ENCODE measurements at places on chromosomes 2 and 18. TPM values are rescaled to one million over a fixed set of nuclear protein-coding genes. Genes with fewer than 3 reads are reported as not detected.

DNA sequence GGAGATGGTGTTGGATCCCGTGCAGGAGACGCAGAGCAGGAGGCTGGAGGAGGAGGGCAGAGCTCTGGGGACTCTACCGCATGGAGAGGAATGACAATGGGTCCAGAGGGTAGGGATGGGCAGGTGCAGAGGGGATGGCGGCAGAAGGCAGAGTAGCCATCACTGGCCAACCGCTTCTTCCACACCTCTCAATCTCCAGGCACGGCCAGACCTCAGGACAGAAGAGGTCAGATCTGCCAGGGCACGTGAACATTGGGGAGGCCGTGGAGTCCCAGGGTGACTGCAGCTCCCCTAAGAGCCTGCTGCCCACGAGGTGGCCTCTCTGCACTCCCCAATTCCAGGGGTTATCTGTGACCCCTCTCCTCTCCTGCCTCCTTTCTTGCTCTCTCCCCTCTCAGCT, 162.7 kb upstream of the HDAC4 start:
- no peak for DNase-seq
- H3K36me3 ChIP-seq, result no peaks in the 10 kb centered on the region
- H3K27ac ChIP-seq, result no peak overlapping the region
- H3K4me1 ChIP-seq, result no peaks in the 10 kb centered on the region

- no peak overlapping the region for H3K27ac ChIP-seq
- no peak for DNase-seq
- H3K36me3 ChIP-seq, result no peaks in the 10 kb centered on the region
- H3K4me1 ChIP-seq, result peaks cover 3% of the 10 kb centered on the region
These were observed 272.3 kb upstream of the FBXO11 start for GRCh38 chr2:48178611-48179010.

GRCh38 chr2:52260904-52261303, 1229.0 kb upstream of the NRXN1 start:
- no peaks in the 10 kb centered on the region for H3K4me1 ChIP-seq
- no peaks in the 10 kb centered on the region for H3K36me3 ChIP-seq
- no peak for DNase-seq
- no peaks in the 10 kb centered on the region for H3K27me3 ChIP-seq

- DNase-seq, result peak; percentile 3
- H3K27me3 ChIP-seq, result no peaks in the 10 kb centered on the region
- H3K27ac ChIP-seq, result no peak overlapping the region
- no peaks in the 10 kb centered on the region for H3K4me1 ChIP-seq
These were observed 123.4 kb upstream of the CDH20 start for GRCh38 chr18:61209801-61210200.

- no peak overlapping the region for H3K27ac ChIP-seq
- no peak for DNase-seq
- H3K27me3 ChIP-seq, result no peaks in the 10 kb centered on the region
- no peak overlapping the region for H3K4me3 ChIP-seq
- H3K36me3 ChIP-seq, result no peaks in the 10 kb centered on the region
- peaks cover 23% of the 10 kb centered on the region for H3K4me1 ChIP-seq
These were observed 60.9 kb upstream of the FZD7 start for GRCh38 chr2:201972621-201973255.

DNA sequence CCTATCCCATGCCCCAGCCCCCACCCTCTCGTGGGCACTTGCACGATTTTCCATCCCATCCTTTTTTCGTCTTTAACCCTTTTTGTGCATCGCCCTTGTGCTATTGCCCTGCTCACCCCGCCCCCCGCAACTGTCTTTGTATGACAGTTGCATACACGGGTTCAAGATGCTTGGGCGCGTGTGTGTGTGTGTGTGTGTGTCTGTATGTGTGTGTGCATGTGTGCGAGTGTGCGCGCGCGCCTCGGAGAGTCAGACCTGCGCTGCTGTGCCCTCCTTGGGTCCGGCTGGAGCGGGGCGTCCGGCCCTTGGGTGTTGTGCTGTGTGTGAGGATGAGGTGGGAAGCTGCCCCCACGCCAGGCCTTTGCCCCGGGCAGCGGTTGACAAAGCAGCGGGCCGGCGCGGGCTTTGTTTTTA, 230.7 kb downstream of the HAUS1 start:
- H3K27ac ChIP-seq, result no peak overlapping the region
- H3K4me1 ChIP-seq, result no peaks in the 10 kb centered on the region
- no peak for DNase-seq
- H3K36me3 ChIP-seq, result no peaks in the 10 kb centered on the region
- H3K27me3 ChIP-seq, result peaks cover 72% of the 10 kb centered on the region

- peaks cover 16% of the 10 kb centered on the region for H3K4me1 ChIP-seq
- DNase-seq, result peak; percentile 51
- H3K4me3 ChIP-seq, result no peak overlapping the region
- no peak overlapping the region for H3K27ac ChIP-seq
- H3K27me3 ChIP-seq, result no peaks in the 10 kb centered on the region
These were observed 146.5 kb downstream of the GLI2 start for GRCh38 chr2:120881981-120882788.

- no peak overlapping the region for H3K27ac ChIP-seq
- DNase-seq, result peak; percentile 62
- no peaks in the 10 kb centered on the region for H3K36me3 ChIP-seq
These were observed 77.5 kb downstream of the NCOA1 start for GRCh38 chr2:24568551-24568950.

- DNase-seq, result no peak
- H3K27me3 ChIP-seq, result peaks cover 17% of the 10 kb centered on the region
- H3K4me1 ChIP-seq, result peaks cover 17% of the 10 kb centered on the region
These were observed 79.3 kb downstream of the ACAA2 start for GRCh38 chr18:49733896-49734585.

GRCh38 chr18:26335571-26336487, 109.6 kb downstream of the TAF4B start:
- no peak for DNase-seq
- no peak overlapping the region for H3K4me3 ChIP-seq
- no peaks in the 10 kb centered on the region for H3K27me3 ChIP-seq
- H3K4me1 ChIP-seq, result no peaks in the 10 kb centered on the region
- H3K27ac ChIP-seq, result no peak overlapping the region

- no peak overlapping the region for H3K27ac ChIP-seq
- H3K4me1 ChIP-seq, result peaks cover 11% of the 10 kb centered on the region
- no peak overlapping the region for H3K4me3 ChIP-seq
- no peak for DNase-seq
- no peaks in the 10 kb centered on the region for H3K27me3 ChIP-seq
- no peaks in the 10 kb centered on the region for H3K36me3 ChIP-seq
These were observed 89.8 kb downstream of the PRKCE start for GRCh38 chr2:45741161-45741850.

DNA sequence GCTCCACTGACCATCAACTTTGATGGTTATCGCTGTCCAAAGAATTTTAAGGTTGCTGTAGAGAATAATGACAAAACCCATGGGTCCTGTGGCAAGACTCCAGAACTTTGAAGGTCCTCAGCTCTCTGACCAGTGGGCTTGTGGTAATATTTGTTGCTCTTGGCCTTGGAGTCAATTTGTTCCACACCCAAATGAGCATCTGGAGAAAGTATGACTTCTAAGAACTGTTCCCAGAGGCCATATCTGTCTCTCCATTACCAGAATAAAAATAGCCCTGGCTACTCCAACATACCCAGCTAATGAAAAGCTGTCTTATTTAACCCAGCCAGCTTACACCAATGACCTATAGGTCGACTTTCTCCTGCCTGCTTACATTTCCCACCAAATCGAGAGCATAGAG, 466.4 kb downstream of the MEIS1 start:
- H3K4me3 ChIP-seq, result no peak overlapping the region
- no peaks in the 10 kb centered on the region for H3K36me3 ChIP-seq
- no peak for DNase-seq
- no peak overlapping the region for H3K27ac ChIP-seq
- H3K4me1 ChIP-seq, result no peaks in the 10 kb centered on the region
- no peaks in the 10 kb centered on the region for H3K27me3 ChIP-seq

DNA sequence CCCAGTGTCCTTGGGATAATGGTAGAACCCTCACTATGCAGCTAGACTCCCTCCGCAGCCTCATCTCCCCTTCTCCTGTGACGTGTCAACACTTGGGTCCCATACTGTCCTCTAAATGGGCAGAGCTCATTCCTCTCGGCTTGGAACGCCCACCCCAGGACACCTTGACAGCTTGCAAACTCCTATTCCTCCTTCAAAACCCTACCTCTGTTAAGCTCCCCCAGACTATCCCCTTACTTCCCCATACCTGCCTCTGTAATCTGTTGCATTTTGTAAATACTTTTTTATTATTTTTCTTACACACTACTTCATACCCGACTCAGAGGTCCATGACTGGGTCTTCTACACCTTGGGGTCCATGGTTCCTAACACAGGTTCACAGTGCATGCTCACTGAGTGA, 28.0 kb downstream of the STEAP3 start:
- H3K4me1 ChIP-seq, result peaks cover 71% of the 10 kb centered on the region
- DNase-seq, result peak; percentile 81
- H3K36me3 ChIP-seq, result peaks cover 6% of the 10 kb centered on the region
- H3K4me3 ChIP-seq, result no peak overlapping the region
- H3K27ac ChIP-seq, result peak overlapping the region; percentile 99
- H3K27me3 ChIP-seq, result no peaks in the 10 kb centered on the region

DNA sequence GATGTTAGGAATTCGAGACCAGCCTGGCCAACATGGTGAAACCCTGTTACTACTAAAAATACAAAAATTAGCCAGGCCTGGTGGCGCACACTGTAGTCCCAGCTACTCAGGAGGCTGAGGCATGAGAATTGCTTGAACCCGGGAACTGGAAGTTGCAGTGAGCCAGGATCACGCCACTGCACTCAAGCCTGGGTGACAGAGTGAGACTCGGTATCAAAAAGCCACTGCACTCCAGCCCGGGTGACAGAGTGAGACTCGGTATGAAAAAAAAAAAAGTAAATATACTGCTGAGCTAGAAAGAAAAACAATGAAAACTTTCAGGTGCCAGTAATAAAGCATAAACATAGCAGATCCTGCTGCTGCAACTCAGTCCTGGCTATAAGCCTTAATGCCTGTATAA, 73.5 kb downstream of the STRN start:
- DNase-seq, result no peak
- H3K27me3 ChIP-seq, result no peaks in the 10 kb centered on the region

DNA sequence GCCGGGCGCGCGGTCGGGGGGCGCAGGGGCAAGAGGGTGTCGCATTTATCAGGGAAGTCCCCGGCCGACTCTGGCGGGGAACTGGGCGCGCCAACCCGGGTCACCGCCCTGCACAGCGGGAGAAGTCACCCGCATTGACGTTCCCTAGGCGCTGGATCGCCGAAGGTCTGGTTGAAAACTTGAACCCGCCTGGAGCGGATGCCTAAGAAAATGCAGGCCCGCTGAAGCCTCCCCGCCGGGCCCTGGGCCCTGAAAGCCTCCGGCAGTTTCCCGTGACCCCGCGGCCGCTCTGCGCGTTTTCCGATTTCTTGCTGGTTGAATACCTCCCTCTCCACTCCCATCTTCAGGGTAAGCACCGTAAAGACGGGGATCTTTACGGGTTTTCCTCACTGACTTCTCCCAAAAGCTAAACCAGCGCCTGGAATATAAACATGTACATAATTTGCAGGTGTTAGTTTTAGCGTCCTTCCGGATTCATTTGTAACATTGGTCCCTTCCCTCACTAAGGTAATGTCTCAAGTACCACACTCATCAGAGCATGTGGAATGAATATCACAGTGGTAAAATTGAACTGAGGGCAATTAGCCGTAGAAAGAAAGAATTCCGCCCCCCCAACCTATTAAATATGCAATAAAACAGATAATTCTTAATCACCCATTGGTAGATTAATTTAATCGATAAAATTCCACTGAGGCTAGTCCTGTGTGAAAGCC, 675 bp upstream of the SPIRE1 start:
- H3K27me3 ChIP-seq, result no peaks in the 10 kb centered on the region
- no peak overlapping the region for H3K27ac ChIP-seq

DNA sequence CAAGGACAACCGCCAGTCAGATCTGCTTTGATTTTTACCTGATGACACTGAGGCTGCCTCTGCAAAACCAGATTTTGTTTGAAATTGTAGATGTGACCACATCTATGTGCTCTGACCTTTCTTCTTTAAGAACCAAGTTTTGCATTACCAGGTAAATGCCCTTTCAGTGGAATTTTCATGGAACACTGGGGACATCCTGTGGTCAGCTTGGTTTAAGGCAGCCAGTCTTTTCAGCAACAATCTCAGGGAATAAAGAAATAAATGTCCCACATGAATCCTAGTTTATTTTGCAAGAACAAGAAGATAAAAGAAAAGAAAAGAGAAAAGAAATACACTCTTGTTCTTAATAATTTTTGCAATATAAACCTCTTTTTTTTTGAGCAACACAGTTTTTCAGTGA, 90.6 kb downstream of the POU3F3 start:
- no peak overlapping the region for H3K27ac ChIP-seq
- H3K27me3 ChIP-seq, result peaks cover 2% of the 10 kb centered on the region
- H3K4me3 ChIP-seq, result no peak overlapping the region
- no peak for DNase-seq

DNA sequence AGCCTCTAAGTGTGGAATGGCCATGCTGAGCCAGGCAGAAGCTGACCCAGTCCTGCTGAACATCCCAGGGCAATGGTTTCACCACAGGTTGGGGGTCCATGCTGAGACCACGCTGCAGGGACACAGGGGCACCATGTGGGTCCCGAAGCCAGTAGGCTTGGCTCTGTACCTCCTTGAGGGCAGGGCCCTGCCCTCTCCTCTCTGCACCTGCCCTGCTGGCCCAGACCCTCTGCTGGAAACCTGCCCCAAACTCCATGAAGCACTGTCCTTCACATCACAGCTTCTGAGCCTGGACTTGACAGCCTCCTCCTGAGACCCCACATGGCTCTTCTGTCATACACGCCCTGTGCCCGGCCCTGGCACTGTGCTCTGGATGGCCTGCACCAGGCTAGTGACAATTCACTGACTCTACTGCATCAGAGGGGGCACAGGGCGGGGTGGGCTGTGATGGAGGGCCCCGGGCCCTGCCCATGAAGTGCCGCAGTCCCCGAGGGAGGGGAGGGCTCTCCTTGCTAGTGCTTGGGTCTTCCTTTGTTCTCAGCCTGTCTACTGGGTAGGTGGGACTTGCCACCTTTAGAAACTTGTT, 24.7 kb downstream of the HS6ST1 start:
- H3K27ac ChIP-seq, result no peak overlapping the region
- H3K36me3 ChIP-seq, result no peaks in the 10 kb centered on the region
- DNase-seq, result no peak
- H3K4me1 ChIP-seq, result no peaks in the 10 kb centered on the region

DNA sequence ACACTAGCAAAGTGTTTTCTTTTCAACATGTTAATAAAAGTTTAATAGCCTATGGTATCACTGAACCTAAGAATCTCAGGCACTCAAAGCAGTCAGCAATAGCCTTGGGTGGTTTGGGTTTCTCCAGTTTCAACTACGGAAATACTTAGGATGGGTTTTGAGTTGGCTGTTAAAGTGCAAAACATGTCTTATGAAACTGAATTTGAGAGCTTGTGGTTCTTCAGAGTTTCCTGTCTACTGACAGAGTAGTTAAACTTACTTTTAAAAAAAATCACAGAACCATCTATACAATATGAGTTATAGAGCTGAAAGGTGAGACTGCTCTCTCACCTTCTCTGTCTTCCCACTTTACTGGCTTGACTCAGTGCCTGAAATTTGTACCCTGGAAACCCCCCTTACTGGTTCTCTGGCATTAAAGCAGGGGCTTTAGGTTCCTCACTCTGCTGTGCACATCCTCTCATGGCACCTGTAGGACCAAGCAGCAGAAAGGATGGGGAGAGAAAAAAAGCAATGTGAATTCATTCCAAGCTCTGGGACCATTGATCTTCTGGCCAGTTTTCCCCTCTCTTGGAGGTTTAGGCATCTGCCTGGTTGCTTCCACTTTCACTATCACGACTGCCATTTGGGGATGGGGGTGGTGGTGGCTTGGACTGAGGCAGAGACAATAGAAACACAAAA, 18.1 kb downstream of the CCDC141 start:
- H3K27me3 ChIP-seq, result no peaks in the 10 kb centered on the region
- H3K4me3 ChIP-seq, result peak overlapping the region; percentile 59
- no peaks in the 10 kb centered on the region for H3K36me3 ChIP-seq
- no peak overlapping the region for H3K27ac ChIP-seq
- H3K4me1 ChIP-seq, result no peaks in the 10 kb centered on the region

Gene TSPYL6
- total RNA-seq, result not detected

Gene GAREM1
- total RNA-seq, result 5.0 TPM

Gene KCTD1
- 14.4 TPM for total RNA-seq

Gene CAPN14
- total RNA-seq, result under 0.01 TPM
